ENCODE measurements at places on chromosomes 7 and 10.

DNA sequence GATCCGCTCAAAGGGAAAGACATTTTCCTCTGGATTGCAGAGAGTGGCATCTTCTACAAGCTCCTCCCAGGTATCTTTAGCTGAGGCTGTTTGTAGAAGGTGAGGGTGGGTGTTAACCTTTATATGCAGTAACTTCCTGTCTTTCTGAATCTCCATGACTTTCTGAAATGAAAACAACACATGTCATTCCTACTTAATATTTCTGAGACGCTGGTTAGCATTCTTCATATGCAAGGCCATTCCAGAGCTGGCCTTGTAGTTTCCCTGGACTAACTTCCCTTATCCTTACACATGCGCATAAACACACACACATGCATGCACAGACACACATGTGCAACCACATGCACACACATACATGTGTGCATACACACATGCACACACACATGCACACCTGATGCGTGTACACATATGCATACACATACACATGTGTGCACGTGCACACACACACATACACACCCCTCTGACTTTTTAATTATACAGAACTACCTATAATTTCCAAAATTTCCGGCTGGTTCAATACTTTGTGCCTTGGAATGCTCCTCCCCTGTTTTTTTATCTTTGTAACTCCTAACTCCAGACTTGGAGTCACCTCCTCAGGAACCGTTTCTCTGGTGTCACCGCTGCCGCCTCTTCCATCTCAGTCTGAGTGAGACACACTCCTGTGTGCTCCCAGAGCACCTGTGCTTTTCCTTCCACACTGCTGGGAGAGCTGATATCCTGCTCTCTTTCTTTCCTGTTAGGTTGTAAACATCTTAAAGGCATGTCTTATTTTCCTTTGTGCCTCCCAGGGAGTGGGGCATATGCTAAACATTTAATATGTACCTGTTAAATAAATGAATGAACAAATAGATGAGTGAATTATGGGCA, 55.2 kb downstream of the LRRC18 start:
- no peak for DNase-seq

GRCh38 chr7:94763268-94763667, 107.3 kb upstream of the SGCE start:
- DNase-seq, result peak; percentile 76

GRCh38 chr7:20095436-20095835, 121.7 kb downstream of the MACC1 start:
- DNase-seq, result no peak

- no peak for DNase-seq
Observed at GRCh38 chr7:121429798-121430197, 33.7 kb upstream of the FAM3C start.

- DNase-seq, result no peak
Observed at GRCh38 chr10:124040451-124041188, 52.8 kb downstream of the CHST15 start.

- no peak for DNase-seq
Observed at GRCh38 chr10:109894516-109894915, 28.8 kb downstream of the XPNPEP1 start.

DNA sequence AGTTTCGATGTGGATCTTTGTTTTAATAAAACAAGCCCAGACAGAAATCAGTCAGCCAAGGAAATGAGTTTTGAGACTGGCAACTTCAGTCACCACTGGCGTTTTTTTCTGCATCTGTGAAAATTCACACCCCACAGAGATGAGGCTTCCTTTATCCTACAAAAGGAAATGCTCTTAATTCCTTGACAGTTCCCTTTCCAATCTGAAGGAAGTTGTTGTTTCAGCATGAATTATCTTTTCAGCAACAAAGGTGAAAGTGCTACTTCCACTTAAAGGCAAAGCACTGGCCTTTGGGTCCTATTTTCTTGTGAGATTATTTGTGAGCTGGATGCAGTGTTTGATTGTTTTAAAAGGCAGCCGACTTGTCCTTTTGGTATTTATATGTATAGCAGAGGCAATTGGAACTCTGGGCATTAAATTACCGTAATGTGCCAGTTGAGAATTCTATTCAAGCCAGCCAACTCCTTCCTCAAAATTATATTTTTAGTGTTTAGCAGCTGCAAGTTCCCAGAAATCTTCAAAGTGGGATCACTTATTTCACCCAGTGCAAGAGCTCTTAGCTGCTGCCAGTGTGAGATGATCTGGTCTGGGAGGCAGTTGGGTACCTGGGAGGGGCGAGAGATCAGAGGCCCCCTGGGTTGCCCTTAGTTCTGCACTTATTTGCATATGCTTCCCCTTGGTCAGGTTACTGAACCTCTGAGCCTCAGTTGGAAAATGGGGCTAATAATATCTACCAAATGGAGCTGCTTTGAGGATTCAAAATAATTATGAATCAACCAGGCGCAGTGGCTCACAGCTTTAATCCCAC, 427.1 kb downstream of the GALNT17 start:
- no peak for DNase-seq

GRCh38 chr10:14583252-14583651, 191.4 kb downstream of the FAM107B start:
- DNase-seq, result no peak

DNA sequence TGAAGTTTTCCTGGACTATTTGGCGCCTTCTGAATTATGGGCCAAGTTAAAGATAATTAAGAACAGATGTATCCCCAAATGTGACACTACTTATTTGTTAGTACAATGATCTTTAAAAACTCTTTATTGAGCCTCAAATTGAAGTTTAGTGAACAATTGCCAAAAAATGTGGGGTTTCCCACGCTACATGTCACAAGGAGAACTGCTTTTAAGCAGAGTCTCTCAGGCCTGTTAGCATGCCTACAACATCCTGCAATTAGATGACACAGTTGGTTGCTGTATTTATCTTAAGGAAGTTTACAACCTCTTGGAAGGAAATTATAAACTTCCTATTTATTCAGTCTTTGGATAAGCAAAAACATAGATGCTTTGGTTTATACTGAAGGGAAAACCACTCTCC, 733.0 kb downstream of the TNS3 start:
- DNase-seq, result peak; percentile 52

- no peak for DNase-seq
Observed at GRCh38 chr10:16352146-16352545, 84.7 kb upstream of the PTER start.

- no peak for DNase-seq
Observed at GRCh38 chr10:84241185-84241790, at the start of gene LRIT1. Gene LRIT1, minus strand, starts transcription at chr10:84241546. Its CDS starts 107 bp downstream, at chr10:84241439.

DNA sequence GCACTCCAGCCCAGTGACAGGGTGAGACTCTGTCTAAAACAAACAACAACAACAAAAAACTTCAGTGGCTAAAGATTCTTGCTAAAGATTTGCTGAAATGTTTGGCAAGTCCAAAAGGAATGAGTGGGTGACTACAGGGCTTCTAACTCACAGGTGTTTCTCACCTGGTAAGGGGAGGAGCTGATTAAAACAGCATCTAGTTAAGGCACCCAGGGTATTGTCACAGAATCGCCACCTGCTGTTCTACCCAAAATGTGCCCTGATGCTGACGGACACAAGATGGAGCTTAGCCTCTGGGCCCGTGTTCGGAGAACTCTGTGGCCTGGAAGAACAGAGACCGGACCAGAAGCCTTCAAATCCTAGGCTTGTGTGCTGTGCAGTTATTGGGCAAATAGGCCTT, 336.0 kb upstream of the GALNT17 start:
- DNase-seq, result no peak

- no peak for DNase-seq
Observed at GRCh38 chr7:155964543-155964942, 152.3 kb upstream of the SHH start.

GRCh38 chr10:15238555-15239335, 70.3 kb upstream of the NMT2 start:
- no peak for DNase-seq

GRCh38 chr10:43260117-43260761, 6.6 kb downstream of the RASGEF1A start:
- DNase-seq, result no peak

DNA sequence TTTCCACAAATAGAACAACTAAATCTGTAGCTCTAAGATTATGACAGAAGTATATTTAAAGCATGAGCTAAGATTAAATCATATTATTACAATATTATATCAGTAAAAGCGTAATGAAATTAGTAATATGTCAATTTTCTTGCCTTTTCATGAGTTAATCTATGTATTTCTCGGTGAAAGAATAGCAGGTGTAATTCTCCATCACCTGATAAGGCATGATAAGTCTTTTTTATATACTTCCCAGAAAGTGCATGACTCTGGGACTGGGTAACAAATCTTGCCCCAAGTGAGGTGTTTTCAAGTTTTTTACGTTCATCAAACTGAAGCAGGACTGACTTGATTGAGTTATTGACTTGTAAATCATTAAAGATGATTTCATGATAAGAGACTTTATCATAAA, 100.5 kb downstream of the HECW1 start:
- no peak for DNase-seq

DNA sequence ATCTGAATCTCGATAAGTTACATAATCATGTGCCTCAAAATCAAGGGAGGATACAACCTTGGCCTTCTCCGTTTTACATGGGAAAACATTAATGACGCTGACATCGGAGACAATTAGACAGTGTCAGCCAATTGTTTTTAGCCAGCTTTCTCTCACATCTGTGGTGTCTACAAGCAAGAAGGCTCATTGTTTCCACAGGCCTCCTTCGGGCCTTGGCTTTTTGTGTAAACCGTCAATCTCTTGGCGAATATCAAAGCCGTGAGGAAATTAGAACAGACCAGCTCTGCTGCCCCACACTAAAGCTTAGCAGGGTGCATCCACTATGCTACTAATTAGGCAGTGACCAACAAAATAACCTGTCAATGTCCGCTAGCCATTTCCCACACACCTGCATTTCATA, 43.2 kb downstream of the VAX1 start:
- no peak for DNase-seq

GRCh38 chr10:110704906-110705476, 60.9 kb downstream of the RBM20 start:
- no peak for DNase-seq

All from HFF-Myc (cell line).